ENCODE measurements at places on chromosomes 6 and 20.

GRCh38 chr20:59403261-59403961 lies 103.0 kb downstream of the EDN3 start:
- peak; percentile 65 for DNase-seq

- DNase-seq, result no peak
Measured at GRCh38 chr20:51454250-51454865, 88.2 kb downstream of the NFATC2 start.

DNA sequence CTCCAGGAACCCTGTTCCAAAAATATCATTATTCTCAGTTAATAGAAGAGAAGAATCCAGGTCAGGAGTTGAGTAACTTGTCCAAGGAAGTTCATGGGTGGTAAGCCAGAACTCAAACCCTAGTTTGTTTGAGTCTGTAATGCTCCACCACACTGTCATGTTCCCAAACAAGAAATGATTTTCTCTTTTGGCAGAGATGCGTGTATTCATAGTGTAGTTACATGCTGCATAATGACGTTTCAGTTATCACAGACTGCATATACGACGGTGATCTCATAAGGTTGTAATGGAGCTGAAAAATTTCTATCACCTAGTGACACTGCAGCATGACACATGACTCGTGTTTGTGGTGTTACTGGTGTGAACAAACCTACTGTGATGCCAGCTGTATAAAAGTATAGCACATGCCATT lies 102.6 kb downstream of the TULP4 start:
- DNase-seq, result no peak

DNA sequence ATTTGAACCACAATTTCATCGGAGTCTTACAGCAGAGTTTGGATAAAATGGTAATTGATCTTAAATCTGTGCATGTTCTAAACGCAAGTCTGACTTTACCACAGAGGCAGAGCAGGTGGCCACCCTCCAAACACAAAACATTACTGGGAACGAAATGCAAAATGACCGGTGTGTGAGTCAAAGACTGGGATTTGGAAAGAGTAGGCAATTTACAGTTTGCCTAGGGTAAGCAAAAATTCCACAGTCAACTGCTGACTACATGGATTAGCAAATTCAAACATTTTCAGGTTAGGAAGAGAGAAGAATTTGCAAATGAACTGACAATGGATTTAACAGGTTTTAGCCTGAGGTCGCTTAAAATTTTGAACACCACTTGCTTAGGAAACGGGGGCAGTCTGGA lies 444.4 kb downstream of the HDGFL1 start:
- DNase-seq, result no peak

- no peak for DNase-seq
Measured at GRCh38 chr6:70051197-70052124, 185.1 kb downstream of the COL19A1 start.

DNA sequence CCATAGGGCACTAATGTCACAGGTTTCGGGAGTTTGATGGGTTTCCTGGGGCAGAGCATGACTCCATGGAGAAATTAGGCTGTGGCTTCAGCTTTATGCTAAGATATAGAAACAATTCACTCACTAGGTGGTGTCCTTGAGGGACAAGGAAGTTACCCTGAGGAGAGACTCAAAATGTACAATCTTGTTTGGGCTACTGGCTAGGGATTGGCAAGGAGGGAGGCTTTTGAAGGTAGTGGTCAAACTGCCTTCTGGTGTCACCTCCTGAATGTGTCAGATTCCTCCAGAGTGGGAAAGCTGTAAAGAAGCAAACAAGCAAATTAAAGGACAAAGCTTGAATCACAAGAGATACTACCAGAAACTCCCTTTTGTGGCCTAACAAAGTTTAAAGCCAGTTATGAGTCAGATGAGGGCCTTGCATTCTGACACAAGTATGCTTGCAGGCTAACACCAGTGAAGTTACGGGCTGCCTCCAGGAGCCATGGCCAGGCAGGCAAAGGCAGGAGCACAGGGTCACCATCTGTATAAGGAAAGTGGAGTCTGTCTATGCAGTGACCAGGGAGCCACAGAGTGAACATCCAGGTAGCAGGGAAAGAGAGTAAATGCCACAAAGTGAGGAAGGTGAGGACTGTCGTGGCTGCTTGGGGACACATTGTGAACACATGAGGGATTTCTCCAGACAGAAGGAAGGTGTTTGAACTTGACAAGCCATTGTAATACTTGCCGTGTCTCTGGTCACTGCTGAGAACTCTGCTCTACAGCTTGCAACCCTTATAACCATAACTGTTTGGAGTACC lies 107.7 kb upstream of the DTNBP1 start:
- DNase-seq, result no peak

DNA sequence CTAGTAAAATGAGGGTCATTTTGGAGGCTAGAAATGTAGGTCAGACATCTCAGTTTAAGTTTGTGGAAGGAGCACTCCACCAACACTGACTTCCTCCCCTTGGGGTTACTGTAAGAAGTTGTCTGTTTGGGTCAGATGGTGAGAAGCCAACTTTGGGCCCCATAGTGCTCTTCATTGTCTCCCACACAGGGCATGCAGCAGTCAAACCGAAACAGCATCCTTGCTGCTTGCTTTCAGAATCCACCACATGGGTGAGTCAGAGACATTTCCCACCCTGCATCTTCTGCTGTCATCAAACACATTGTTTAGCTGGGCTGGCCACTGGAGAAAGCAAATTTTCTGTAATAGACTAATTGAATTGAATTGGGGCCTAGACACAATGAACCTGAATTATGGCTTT lies 16.8 kb downstream of the IL17F start:
- peak; percentile 51 for DNase-seq

DNA sequence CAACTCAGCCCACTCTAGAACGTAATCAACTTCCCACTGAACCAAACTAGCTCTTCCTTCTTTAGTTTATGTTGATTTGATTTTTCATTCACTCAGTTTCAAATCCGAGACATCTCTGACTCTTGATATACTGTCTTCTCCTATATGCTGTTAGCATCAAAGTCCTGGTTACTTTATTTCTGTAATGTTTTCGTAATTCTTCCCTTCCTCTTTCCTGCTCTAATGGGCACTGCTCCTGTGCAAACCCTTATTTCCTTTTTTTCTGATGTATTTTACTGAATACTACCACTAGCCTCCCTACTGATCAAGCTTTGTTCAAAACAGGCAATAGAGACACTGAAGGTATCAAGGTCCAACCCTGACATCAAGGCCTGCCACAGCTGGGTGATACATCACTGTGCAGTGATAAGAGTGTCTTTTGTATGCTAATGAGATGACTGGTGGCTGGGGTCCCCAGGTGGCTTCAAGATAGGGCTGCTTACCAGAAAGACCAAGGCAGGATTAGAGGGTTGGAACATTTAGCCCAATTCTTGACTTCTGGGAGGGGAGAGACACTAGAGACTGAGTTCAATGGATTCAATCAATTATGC lies 95.2 kb downstream of the KIF13A start:
- no peak for DNase-seq

- peak; percentile 71 for DNase-seq
Measured at GRCh38 chr20:63434599-63435378, 37.7 kb downstream of the KCNQ2 start.
